ENCODE measurements at places on chromosomes 3 and 15.

DNA sequence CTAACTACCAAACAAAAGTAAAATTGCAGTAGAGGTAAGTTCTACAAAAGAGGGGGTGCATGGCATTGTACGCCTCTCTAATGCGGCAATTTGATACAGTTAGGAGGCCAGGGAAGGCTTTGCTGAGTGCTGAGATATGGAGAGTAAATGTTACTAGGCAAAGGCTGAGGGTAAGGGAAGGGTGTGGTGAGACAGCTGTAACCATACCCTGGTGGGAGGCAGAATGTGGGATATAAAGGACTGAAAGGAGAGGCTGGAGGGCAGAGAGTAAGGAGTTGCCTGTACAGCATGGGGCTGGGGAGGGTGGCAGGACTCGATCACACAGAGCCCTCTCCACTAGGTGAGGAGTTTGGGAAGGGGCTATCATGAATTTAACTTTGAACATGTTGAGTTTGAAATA is 106.3 kb downstream of the PDCD6IP start:
- no peak for DNase-seq

- DNase-seq = no peak
Measured at GRCh38 chr3:112448939-112449338, 50.3 kb downstream of the BTLA start.

DNA sequence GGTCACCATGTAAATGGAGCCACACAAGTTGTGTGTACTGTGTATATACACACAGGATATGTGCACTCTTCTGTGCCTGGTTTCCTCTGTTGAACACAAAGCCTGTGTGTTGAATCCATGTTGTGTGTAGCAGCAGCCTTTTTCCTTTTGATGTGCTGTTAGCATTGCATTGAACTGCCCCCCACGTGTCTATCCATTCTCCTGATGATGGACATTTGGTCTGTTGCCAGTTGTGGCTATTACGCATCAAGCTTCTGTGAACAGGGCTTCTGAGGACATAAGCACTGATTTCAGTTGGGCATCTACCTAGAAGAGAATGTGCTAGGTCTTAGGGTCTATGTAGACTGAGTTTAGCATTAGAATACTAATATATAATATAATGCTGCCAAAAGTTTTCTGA is 77.4 kb downstream of the LSM3 start:
- DNase-seq = no peak

DNA sequence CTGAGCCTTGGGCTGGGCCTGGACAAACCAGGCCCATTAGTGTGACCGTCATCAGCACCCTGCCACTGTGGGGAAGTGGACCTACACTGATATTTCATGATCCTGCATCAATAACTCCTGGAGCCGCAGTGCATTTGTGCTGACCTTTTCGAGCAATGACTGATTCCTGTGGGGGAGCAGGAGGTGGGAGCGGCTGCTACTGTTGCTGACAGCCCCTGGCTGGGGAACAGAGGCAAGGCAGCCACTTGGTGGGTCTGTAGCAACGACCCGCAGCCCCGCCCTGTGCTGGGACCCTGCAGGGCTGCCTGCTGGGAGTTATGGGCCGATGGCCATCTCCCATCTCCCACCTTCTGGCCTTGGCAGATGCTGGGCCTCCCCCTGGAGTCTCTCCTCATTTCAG is 42.1 kb downstream of the CCDC33 start:
- no peak for DNase-seq

DNA sequence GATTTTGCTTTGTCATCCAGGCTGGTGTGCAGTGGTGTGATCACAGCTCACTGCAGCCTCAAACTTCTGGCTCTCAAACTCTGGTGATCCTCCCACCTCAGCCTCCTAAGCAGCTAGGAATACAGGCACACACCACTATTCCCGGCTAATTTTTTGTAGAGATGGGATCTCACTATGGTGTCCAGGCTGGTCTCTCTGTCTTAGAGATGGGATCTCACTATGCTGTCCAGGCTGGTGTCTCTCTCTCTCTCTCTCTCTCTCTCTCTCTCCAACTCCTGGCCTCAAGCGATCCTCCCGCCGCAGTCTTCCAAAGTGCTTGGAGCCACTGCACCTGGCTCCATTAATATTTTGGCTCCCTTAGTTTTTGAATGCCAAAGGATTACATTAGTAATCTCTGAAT is 17.7 kb downstream of the USF3 start:
- DNase-seq = no peak

DNA sequence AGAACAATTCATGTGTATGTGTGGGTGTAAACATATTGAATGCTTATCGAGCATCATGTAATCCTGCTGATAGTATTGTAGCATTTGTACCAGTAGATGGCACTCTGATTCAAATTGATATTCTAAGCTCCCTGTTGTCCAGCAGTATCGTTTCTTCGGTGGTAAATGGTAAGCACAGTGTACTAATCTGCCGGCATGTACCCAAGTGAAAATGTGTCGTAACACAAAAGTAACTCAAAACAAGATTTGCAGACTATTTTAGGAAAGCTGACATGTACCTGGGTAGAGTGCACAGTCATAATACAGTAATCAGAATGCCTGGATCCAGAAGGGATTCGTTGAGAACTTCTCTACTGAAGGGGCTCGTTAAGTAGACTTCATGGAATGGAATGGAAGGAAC is 31.7 kb upstream of the MNS1 start:
- DNase-seq = peak; percentile 83

DNA sequence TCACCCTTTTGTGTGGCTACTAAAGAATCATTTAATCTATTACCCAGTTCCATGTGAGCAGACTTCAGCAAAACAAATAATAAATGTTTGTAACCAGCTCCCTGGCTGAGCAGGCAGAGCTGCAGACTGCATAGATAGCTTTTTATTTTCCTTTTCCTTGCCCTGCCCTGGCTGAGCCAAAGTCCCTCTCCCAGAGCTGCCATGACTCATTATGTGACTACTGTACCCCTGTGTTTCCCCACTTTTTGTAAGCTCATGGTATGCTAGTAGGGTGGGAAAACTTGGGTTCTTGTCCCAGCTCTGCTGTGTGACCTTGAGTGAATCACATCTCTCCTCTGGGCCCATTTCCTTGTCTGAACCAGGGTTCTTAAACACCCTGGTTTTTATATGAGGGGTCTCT is 127.5 kb downstream of the CLSTN2 start:
- no peak for DNase-seq

- peak; percentile 18 for DNase-seq
Measured at GRCh38 chr3:51681453-51681852, 10.4 kb downstream of the TEX264 start.

- DNase-seq = no peak
Measured at GRCh38 chr15:63350178-63350621, 31.4 kb downstream of the CA12 start.

DNA sequence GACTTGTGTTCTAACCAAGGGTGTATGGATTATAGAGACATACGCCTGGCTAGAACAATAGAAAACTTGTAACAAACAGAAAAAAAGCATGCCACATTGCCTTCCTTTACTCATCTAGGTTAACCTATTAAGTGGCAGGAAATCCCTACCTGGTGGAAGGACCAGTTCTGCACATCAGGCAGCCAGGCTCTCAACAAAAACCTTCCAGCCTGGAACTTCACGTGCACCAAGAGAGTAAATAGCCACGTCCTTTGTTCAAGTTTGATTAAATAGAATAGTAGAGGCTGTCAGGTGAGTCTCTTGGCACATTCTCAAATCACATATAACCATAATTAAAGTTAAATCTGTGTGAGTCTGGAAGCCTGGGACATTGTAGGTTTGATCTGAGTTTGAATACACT is 85.0 kb upstream of the DPH6 start:
- no peak for DNase-seq

GRCh38 chr15:82952158-82953081 is at the start of gene HOMER2:
Gene HOMER2, minus strand, starts transcription at chr15:82952720. Its CDS starts 185 bp downstream, at chr15:82952535.
- DNase-seq = peak; percentile 5

- DNase-seq = peak; percentile 75
Measured at GRCh38 chr15:70245932-70246622, 148.4 kb upstream of the TLE3 start.

- DNase-seq = no peak
Measured at GRCh38 chr3:69240651-69241568, 118.5 kb upstream of the LMOD3 start.

GRCh38 chr15:69034352-69034751 is 19.9 kb downstream of the NOX5 start:
- DNase-seq = peak; percentile 89

- DNase-seq = no peak
Measured at GRCh38 chr15:59722476-59722875, 33.4 kb upstream of the BNIP2 start.

DNA sequence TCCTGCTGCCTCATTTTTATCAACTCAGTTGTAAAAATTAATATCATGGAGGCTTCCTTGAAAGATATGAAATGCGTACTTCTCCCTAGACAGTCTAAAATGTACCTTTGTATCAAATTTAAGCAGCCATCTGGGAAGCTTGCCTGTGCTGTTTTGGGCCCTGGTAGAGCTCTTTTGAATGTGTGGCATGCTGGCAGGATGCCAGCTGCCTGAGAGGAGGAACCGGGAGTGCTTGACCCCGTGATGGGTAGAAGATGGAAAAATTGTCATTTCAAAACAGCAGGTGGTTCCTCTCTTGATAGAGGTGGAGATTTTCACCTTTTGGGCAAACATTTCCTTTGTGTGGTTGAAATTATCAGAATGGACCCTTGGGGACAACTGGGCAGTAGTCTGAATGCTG is 245.3 kb downstream of the RPLP1 start:
- DNase-seq = no peak

Measured in fibroblast of mammary gland (primary cell).